ENCODE measurements at places on chromosomes 3 and 15. TPM values are rescaled to one million over a fixed set of nuclear protein-coding genes. Genes with fewer than 3 reads are reported as not detected.

Gene PRR23B
- total RNA-seq = not detected

Gene RHCG
- not detected for total RNA-seq

Gene WNT7A
- not detected for total RNA-seq

Gene IL16
- total RNA-seq = 0.09 TPM

Gene TNNC1
- total RNA-seq = 5.8 TPM

Gene PPM1L
- 17.3 TPM for total RNA-seq

DNA sequence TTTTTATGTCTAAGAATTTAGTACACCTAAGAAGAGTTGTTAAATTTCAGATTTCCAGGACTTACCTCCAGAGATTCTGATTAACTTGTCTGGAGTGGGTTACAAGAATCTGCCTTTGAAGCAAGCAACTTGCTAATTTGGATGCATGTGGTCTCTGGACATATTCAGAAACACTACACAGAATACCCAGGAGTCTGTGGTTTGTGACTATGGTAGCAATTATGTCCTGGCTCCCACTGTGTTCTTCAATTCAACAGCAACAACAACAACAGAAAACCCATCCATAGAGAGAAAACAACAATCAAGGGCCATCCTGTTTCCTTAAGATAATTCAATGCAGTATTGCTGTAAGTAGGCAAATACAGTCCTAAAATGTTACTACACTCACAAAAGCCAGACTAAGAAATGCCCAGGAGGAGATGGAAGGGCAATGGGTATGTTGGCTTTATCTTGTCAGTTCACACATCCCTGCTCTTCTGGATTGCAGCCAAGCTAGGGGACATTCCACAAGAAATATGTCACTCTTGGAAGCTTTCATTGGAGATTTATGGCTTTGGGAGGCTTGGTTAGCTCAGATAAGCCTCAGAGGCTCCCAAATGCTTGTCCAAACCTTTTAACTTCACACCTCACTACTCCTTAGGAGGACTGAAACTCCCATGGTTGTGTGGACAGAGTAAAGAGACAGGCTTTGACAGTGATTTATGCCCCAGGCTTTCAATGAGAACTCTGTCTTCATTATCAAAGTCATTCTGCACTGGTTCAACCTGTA is 99.4 kb upstream of the MRPL3 start:
- DNase-seq = no peak

- no peak for DNase-seq
These were observed 245.7 kb downstream of the XXYLT1 start for GRCh38 chr3:195025056-195025883.
